Stimulated activated CD4-positive, alpha-beta T cell treated with anti-CD3 and anti-CD28 coated beads, Interleukin-1b, Interleukin-23, amount 100 ng/mL, for 48 hours (primary cell): ENCODE measurements at places on chromosomes 13 and 19.

GRCh38 chr13:28531077-28531844 lies 36.3 kb upstream of the FLT1 start:
- no peak for DNase-seq

DNA sequence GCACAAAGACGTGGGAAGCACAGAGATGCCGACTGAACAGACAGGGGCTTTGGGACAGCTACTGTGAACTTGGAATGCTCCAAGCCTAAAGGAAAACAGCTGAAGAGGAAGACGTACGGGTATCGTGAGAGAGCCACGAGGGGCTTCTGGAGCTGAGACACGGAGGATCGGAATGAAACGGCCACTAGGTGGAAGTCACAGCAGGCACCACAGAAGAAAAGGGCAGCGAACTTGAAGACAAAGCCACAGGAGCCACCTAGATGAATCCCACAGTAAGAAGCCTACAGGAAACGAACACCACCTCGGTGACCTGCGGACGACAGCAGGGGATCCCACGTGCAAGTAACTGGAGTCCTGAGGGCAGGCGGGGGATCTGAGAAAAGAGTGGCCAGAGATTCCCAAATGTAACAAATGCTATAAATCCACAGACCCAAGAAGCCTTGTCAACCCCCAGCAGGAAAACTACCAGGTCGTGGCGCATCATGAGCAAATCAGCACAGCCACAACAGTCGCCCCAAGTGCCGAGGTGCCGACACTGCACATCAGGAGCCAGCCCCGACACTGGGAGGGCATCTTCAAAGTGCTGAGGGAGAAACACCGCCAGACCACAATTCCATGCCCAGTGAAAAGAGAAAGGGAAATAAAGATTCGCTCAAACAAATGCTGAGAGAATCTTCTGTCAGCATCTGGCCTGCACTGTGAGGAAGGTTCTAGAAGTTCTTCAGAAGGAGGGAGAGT lies 39.3 kb upstream of the ISYNA1 start:
- no peak for DNase-seq

GRCh38 chr13:77329911-77330584 lies 3.2 kb upstream of the MYCBP2 start:
- DNase-seq: no peak

- DNase-seq: no peak
Measured at GRCh38 chr13:35694549-35695447, 218.3 kb upstream of the MAB21L1 start.

GRCh38 chr13:24179486-24179850 lies 18.9 kb downstream of the SPATA13 start:
- no peak for DNase-seq

GRCh38 chr19:38904581-38905539 lies 5.1 kb downstream of the NFKBIB start:
- DNase-seq: no peak

- DNase-seq: no peak
Measured at GRCh38 chr19:47310323-47310722, 662 bp downstream of the C5AR1 start.

DNA sequence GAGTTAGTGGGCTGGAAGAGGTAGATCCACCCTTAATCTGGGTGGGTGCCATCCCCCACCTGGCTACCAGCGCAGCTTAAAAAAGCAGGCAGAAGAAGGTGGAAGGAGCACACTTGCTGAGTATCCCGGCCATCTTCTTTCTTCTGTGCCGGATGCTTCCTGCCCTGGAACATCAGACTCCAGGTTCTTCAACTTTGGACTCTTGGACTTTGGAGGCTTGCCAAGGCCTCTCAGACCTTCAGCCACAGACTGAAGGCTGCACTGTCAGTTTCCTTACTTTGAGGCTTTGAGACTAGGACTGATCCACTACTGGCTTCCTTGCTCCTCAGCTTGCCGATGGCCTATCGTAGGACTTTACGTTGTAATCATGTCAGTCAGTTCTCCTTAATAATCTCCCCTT lies 127.6 kb upstream of the GPC6 start:
- no peak for DNase-seq

GRCh38 chr13:31848621-31849020 lies 109.3 kb downstream of the RXFP2 start:
- DNase-seq: no peak

- DNase-seq: no peak
Measured at GRCh38 chr19:28292822-28293500, 920.0 kb downstream of the UQCRFS1 start.

DNA sequence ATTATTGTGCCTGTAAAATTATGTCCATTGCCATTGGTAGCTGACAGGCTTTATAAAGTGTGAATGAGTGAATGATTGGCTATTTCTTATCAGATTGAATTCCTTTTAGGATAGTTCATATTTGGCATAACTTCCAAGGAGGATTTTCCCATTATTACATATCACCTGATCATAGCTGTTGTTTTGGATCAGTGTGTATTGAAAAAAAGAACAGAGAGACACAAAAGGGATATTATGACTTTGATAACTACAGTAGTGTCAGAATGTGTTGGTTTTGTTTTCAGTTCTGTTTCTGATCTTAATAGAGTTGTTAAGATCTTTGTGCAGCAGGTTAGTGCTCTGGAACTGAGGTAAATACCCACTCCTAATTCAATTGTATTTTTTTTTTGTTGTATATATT lies 103.8 kb downstream of the LRCH1 start:
- no peak for DNase-seq

GRCh38 chr13:98083507-98083906 lies 59.4 kb upstream of the FARP1 start:
- no peak for DNase-seq

GRCh38 chr13:31913459-31913858 lies 118.1 kb upstream of the FRY start:
- no peak for DNase-seq

DNA sequence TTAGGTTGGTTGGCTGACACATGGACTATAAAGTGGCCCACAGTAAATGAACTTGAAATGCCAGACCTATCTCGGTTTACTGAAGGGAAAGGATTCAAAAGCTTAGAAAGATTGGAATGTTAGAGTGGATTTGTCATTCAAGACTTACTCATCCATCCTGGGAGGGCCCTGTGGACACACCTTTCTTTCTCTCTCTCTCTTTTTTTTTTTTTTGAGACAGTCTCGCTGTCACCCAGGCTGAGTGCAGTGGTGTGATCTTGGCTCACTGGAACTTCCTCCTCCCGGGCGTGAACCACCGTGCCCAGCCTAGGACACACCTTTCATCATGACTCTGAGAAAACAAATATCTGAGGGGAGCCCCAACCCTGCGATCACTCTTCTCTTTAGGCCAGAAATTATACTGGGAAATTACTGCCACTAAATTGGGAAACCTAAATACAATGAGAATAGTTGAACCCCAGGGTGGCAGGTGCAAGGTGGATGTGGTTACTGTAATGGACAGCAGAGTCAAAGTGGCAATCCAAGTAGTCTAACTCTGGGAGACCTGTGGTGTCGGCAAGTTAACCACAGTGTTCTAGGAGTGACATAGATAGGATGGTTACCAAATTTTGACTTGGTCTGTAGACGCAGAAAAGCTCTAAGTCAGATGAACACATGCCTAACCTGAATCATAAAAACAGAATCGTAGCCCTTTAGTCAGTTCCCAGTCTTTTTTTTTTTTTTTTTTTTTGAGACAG lies 47.1 kb upstream of the ZMYM5 start:
- no peak for DNase-seq

GRCh38 chr13:73307481-73307880 lies 248.7 kb downstream of the KLF5 start:
- DNase-seq: no peak

DNA sequence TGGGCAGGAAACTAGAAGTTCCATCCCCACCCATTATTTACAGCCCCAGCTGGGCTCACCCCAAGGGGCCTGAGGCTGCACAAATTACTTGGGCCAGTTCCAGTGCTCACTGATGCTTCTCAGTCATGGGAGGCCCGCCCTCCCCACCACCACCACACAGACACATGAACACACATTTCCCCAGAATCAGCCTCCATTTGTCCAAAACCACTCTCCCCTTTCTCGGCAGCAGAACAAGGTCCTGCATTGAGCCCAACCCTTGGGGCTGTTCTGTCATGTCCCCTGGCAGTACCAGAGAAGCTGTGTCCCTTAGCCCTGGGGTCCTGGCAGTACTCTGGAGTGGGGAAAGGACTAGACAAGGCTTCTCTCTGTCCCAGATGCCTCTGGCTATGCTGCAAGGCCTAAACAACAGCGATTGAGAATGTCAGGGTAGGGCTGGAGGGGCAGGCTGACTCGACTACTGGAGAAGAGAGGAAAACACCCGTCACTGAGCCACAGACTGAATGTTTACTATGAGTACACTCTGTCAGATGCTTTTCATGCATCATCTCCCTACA lies 21.8 kb downstream of the SAMD4B start:
- peak; percentile 25 for DNase-seq

- no peak for DNase-seq
Measured at GRCh38 chr19:3145909-3146676, 10.3 kb downstream of the GNA15 start.

DNA sequence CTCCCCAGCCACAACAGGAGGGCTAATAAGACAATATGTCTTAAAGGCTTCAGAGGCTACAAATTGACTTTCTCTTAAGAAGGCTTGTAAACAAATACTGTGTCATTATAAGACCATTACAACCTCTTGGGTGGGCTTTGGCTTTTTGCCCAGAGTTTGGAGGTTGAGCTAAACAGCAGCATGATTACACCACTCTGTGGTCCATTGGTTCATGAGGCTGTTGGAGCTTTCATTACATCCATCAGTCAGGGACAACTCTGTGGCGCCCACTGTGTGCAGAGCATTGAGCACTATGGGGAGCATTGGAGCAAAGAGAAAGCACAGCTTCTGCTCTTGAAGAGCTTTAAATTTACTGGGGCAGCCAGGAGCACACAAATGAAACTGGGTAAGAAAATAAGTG lies 75.9 kb downstream of the TNFSF11 start:
- no peak for DNase-seq

DNA sequence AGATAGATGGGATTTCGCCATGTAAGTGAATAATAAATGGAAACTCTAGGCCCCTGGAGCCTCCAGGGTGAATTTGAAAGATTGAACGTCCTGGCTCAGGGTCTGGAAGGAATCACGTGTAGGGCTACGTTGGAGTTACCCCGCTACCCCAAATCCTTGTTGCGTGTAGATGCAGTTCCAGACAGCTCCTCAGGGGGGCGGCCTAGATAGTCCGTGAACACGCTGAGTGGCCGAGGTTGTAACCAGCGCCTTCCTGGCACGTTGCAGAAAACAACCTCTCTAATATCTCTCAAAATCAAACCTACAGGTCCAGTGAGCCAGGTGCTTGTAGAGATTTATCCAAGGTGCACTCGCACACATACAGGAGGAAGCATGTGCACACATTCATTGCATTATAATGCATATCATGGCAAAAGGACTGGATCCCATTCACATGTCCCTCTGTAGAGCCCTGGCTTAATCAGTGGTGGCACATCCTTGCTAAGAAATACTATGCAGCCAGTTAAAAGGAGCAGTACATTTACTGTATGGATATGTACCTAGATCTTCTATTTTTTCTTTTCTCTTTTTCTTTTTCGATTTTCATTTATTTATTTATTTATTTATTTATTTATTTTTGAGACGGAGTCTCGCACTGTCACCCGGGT lies 2.5 kb upstream of the KEAP1 start:
- DNase-seq: peak; percentile 83

DNA sequence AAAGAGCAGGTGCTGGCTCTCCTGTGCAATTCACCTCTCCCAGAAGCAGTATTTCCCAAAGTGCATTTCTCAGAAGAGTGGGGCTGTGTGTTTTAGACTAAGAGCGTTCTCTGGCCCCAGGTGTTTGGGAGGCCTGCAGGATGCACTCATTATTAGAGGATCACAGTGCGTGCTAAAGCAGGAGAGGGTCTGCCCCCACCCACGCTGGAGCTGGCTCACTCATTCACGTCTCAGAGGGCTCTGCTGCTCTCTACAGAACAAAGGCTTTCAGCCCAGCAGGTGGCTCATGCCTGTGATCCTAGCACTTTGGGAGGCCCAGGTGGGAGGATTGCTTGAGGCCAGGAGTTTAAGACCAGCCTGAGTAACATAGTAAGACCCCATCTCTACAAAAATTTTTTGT lies 756.7 kb downstream of the UQCRFS1 start:
- DNase-seq: peak; percentile 47

- no peak for DNase-seq
Measured at GRCh38 chr19:18513868-18514267, 8.0 kb downstream of the ELL start.

DNA sequence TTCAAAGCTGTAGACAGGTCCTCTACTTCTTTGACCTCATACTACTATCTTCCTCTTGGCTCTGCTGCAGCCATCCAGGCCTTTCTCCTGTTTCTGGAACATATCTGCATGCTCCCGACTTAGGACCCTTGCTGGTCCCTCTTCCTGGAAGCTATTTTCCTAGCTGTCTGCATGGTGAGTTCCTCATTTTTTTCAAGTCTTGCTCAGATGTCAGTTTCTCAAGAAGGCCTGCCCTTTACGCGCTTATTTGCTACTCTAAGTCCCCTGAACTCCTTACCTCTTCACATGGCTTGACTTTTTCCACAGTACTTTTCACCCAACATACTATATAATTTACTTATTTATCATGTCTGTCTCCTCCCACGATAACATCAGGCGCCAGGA lies 31.4 kb downstream of the DNAJC3 start:
- DNase-seq: no peak

GRCh38 chr13:73989244-73989843 lies 144.9 kb downstream of the KLF12 start:
- no peak for DNase-seq

DNA sequence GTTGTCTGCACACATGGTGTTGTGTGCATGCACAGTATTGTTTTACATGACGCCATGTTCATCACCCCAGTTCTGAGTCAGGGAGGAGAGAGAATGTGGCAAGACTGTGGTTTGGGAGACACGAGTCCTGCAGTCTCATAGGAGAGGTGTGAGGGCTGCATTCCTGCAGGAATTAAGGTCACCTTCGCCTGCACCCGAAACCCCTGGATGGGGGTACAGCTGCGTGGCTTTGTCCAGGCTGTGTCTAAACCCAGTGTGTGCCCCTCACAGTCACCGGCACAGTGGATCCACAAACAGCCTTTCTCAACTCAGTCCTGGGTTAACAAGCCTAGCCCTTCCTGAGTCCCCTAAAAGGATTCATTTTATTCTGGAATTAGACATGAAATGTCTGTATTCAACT lies 5.7 kb downstream of the ADPRHL1 start:
- no peak for DNase-seq

GRCh38 chr13:77265336-77265735 lies 61.6 kb downstream of the MYCBP2 start:
- DNase-seq: no peak

GRCh38 chr19:11675569-11675968 lies 63.2 kb downstream of the ZNF823 start:
- no peak for DNase-seq

- DNase-seq: peak; percentile 11
Measured at GRCh38 chr19:17861542-17862402, 2.1 kb downstream of the RPL18A start.

GRCh38 chr19:58538257-58539168 lies 5.4 kb upstream of the TRIM28 start:
- peak; percentile 48 for DNase-seq

- no peak for DNase-seq
Measured at GRCh38 chr13:113863524-113864272, at the start of gene GAS6. Gene GAS6, minus strand, starts transcription at chr13:113864076. Its CDS starts 156 bp downstream, at chr13:113863920.
